ENCODE measurements at places on chromosomes 7 and 10.

DNA sequence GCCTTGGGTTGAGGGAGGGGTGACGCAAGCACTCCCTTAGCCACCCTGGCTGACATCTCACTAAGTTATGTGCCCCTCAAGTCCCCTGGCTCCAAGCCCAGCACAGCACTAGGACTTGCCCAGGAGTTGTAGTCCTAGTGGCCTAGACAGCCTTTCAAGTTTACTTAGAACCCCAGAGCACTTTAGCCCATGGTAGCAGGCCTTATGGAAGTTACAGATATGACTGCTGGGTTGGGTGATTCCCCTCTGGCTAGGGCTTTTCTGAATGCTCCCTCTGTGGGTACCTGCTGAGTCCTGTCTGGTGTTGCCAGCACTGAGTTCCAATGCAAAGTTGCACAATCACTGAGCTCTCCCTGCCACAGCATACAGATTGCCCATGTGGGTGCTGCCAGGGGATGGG lies 83.2 kb downstream of the AHCYL2 start:
- no peak for DNase-seq

DNA sequence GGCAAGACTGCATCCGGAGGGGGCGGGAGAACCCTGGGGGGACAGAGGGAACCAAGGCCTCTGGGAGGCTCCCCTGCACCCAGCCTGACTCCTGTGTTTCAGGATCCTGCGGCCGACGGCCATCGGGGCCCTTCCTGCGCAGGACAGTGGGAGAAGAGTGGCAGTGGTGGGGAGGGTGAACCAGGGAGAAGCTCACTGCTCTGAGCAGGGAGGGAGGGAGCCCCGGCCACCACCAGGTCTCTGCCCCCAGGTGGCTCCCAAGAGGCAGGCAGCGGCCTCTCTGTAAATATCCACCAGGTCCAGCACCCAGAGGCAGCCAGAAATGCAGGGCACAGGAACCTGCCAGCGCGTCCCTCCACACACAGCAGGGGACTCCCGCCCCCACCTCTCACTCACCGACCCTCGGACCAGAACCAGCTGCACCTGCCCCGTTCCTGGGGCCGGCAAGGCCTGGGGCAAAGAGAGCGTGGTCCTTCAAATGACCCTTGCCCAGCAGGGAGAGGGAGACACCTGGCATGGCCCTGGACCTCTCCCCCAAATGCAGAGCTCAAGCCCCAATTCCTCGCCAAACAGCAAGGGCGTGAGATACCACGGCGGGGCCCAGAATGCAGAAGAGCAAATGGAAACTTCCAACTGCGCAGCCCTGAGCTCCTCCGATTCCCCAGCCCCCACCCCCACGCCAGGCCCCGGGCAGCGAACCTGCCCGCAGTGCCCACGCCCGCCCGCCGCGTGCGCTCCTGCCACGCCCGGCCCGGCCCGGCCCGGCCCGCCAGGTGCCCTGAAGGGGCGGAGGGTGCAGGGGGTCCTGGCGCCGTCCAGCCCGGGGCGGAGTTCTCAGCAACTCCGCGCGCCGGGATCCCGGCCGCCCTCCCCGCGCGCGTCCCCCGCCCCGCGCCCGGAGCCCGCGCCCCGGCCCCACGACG lies 805 bp downstream of the RASGEF1A start:
- DNase-seq = no peak

DNA sequence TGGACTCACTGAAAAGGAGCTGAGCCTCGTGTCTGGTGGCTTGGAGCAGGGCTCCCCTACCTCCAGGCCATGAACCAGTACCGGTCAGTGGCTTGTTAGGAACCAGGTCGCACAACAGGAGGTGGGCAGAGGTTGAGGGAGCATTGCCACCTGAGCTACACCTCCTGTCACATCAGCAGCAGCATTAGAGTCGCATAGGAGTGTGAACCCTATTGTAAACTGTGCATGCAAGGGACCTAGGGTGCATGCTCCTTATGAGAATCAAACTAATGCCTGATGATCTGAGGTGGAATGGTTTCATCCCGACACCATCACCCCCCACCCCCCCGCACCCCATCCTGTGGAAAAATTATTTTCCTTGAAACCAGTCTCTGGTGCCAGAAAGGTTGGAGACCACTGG lies 50.4 kb downstream of the TSPAN15 start:
- no peak for DNase-seq

- no peak for DNase-seq
Observed at GRCh38 chr10:76291885-76292284, 860.5 kb downstream of the LRMDA start.

DNA sequence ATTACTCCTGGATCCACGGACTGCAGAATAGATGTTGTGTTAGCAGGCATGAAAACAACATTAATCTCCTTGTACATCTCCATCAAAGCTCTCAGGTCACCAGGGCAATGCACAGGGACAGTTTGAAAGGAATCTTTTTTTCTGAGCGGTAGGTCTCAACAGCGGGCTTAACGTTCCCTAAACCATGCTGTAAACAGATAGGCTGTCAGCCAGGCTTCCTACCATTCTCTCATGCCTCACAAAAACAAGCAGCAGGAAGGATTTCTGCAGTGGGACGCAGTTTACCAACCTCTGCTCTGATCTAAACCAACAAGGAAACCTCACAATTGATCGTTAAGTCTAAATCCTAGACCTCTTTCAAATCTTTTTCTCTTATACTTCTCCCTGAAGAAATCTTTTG lies 50.8 kb downstream of the CNOT4 start:
- no peak for DNase-seq

DNA sequence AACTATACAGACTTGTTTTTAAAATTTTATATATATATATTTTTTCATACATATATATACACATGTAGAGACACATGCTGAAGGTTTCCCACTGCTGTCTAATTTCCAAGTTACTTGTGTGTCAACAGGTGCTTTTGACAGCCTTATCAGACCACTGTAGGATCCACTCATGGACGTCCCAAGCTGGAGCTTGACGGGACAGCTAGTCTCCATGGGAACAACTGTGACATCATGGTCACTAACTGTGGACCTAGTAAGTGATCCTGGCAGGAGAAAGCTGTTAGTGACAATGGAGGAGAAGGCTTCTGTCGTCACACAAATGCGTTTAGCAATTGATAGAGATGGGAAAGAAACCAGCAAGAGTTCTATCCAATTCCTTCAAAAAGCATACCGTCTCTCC lies 60.2 kb upstream of the DDC start:
- DNase-seq = no peak

DNA sequence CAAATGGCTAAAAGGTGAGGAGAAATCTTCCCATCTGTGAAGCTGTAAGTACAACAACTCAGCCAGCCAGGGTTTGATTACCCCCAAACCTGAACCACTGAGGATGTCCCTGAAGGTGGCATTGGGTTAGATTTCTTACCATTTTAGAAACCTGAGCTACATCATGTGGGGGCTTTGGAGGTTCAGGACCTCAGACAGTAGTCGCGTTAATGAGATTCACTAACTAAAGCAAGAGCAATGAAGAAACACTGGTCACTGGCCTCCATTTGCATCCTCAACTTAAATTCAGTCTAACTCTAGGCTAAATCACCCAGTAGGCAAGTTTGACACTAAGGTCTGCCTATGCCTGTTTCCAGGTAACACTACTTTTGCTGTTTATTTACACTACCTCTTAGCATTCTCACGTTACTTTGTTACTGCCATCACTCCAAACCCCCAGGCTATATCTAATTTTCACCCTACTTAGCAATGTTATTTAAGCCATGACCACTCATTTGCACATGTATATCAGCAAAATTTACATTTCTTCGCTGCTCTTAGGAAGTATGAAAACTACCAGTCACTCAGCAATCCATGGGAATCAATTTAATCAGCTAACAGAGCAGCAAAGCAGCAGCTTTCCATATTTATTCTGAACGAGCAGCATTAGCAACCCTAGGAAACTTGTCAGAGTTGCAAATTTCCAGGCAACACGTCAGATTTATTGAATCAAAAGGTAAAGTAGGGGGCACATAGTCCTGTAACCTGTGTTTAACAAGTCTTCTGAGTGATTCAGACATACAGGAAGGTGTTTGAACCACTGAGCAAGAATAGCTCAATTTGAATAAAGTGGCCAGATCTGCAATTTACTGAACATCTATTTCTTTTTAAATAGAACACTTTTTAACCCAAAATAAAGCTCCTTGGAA lies 788.4 kb upstream of the SORCS1 start:
- no peak for DNase-seq

GRCh38 chr7:130114374-130114773 lies 44.0 kb downstream of the KLHDC10 start:
- no peak for DNase-seq

- DNase-seq = no peak
Observed at GRCh38 chr10:35554461-35555056, 50.6 kb upstream of the GJD4 start.

- no peak for DNase-seq
Observed at GRCh38 chr10:78630944-78631838, 437.6 kb upstream of the ZMIZ1 start.

- DNase-seq = no peak
Observed at GRCh38 chr7:26489391-26489790, 197.7 kb downstream of the SNX10 start.

GRCh38 chr10:120429395-120429794 lies 27.6 kb upstream of the PLPP4 start:
- DNase-seq = no peak

DNA sequence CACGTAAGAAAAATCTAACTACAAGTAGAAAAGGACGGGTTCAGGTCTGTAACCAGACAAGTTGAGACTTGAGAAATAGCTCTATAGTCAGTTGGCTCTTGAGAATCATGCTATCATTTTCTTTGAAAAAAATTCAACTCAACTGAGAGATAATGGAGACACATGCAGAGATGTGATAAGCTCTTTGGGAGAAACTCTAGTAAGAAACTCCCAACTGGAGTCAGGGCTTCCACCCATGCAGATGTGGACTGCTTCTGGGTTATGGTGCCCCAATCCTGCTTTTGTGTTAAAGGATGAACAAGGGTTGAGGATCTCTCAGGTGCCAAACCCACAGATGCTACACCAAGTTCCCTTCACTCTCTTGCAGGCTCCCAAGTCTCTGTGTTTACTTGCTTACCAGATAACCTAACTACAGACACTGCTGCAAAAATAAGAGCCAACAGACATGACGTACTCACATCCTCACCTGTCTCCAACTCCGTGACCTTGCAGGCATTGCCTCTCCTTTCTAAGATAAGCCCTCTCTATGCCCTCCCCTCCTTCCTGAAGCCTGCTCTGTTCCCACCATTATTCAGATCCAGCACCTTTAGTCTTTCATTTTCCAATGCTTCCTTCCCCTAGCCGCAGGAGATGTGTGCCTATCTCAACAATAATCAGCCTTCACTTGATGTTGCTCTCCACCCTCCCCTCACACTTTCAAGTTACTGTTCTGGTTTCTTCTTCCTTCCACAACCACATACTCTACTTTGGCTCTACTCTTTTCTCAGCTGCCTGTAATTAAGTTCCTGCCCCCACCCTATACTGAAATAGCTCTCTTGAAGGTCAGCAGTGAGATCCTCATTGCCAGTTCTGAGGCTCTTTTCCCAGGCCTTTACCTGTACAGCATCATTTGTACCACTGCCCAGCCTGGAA lies 130.0 kb downstream of the ICA1 start:
- no peak for DNase-seq

DNA sequence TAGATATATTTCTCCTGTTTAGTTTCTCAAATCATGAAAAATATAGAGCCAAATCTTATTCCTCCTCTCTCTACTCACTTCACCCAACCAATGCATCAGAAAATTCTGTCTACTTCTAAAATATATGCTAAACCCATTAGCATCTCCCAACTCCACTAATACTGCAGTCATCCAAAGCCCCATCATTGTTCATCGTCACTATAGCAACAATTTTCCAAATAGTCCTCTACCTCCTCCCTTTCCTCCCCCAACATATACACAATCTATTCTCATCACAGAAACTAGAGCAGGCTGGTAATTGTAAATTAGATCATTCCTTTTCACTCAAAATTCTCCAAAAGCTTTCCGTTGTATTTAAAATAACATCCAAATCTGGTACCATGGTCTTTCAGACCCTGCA lies 38.4 kb upstream of the C10orf120 start:
- DNase-seq = no peak

GRCh38 chr10:96317067-96317833 lies 13.0 kb downstream of the DNTT start:
- no peak for DNase-seq

- no peak for DNase-seq
Observed at GRCh38 chr7:149027055-149027454, 1.2 kb downstream of the PDIA4 start.

GRCh38 chr10:47152861-47153349 lies 147.1 kb upstream of the GDF10 start:
- no peak for DNase-seq

GRCh38 chr10:77177589-77177988 lies 460.0 kb downstream of the KCNMA1 start:
- no peak for DNase-seq

GRCh38 chr10:114259824-114260223 lies 20.8 kb downstream of the VWA2 start:
- no peak for DNase-seq

GRCh38 chr7:141400356-141400755 lies 150.9 kb upstream of the AGK start:
- no peak for DNase-seq

DNA sequence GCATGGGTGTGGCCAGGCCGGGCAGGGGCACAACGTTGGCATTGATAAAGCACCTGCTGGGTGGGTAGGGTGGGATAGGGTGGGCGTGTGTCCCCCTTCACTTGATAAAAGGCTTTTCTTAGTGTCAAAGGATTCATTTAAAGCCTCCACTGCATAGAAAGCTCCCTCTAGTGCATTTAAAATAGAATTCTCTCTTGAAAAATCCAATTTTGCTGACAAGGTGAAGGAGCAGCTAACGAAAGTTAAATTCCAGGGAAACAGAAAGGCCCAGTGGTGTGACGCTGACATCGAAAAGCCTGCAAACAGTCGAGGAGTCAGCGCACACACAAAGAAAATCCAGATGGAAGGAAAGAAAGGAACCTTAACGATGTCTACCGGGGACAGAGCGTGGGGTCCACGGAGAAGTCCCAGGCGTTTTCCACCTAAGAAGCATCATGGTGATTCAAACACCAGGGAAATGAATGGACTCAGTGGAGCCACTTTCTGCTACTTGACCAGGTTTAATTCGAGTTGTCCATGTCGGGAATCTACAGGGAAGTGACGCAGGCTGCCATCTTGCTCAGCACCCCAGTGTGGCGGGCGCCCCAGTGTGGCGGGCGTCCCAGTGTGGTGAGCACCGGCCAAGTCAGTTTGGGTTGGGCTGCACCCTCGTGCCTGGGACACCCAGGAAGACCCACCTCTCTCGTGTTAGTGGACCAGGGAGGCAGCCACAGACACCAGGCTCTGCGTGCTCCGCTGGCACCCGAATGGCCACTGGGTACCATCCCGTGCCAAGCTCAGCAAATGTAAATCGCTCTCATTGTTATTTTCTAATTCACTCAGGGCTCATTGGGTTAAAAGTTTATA lies 217.8 kb downstream of the DNAJB6 start:
- no peak for DNase-seq

- no peak for DNase-seq
Observed at GRCh38 chr10:127303105-127303504, 106.7 kb upstream of the INSYN2A start.

- DNase-seq = no peak
Observed at GRCh38 chr7:149875396-149875795, 1.6 kb downstream of the ATP6V0E2 start.

DNA sequence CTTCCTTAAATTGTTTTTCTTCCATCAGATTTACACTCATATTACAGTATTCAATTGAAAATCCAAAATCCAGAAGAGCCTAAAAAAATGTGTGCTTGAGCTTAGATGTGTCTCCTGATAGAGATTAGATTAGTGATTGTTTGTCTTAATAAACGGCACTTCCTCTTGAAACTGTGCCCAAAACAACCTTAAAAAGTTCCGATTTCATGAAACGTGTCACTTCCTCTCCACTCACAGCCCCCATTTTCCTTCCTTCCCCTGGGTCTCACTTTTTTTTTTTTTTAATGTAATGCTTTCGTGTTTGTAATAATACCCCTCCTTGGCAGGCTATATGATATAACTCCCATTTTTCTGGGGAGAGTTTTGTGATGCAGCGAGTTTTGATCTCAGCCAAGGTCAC lies 114.8 kb upstream of the ADO start:
- no peak for DNase-seq
